ENCODE measurements at places on chromosomes 2 and 18. TPM values are rescaled to one million over a fixed set of nuclear protein-coding genes. Genes with fewer than 3 reads are reported as not detected.

Gene ALK
- 1.0 TPM for total RNA-seq

Gene NEU2
- total RNA-seq = not detected

Gene OSR1
- 41.6 TPM for total RNA-seq

Gene DPP4
- total RNA-seq = 6.9 TPM

Gene ASB18
- not detected for total RNA-seq
